ENCODE measurements at places on chromosomes 1 and 21.

DNA sequence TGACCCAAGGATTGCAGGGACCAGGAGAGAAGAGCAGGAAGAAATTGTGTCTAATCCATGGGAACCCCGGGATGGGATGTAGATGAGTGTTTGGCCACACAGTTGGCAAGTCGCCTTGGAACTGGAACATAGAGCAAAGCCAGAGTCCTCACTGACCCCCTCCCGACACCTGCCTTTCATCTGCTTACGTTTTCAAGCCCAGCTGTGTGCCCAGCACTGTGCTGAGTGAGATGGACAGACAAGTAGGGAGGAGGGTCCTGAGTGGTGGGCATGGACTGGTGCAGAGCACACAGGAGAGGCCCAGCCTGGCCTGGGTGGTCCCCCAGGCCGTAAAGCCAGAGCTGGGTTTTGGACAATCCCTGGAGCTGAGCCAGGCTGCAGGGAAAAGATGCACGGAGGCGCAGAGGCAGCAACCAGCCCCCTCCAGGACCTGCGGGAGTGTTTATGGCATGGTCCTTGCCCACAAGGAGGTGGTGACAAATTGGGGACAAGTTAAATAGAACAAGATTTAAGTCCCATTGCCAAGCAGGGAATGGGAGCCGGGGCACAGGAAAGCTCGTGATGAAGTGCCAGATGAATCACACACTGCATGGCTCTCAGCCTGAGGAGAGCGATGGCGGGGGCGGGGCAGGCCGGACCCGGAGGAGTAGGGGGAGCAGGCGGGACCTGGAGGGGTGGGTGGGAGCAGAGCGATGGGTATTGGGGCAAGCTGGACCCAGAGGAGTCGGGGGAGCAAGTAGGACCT lies 157.8 kb upstream of the VAMP3 start:
- no peak for DNase-seq

DNA sequence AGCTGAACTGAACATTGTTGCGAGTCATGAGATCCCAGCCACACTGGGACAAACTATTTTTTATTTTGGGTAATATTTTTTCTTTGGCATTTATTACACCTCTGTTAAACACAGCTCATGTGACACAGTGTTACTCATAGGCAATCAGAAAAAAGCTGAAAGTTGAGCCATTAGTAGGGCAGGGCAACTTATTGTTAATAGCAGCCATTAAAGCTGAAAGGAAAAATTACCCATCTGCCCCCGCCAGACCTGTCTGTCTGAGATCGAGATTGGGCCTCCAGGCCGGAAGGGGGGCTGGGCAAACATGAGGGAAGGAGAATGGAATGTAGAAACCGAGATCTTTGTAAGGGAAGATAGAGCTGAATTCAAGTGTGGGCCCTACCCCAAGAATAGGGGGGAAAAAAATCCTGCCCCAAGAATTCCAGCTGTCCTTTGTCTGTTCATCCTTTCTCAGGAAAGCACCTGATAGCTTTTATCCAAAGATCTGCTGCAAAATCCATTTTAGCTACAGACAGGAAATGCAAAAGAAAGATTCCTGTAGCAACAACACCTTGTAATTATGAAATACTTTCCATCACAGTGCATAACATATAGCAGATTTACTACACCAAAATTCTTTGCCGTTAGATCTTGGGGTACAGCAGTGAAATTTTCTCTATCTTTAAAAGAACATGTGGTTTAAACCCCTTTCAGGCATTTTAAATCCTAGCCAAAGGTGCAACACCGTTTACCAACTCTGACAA lies 212.8 kb downstream of the PBX1 start:
- peak; percentile 71 for DNase-seq

DNA sequence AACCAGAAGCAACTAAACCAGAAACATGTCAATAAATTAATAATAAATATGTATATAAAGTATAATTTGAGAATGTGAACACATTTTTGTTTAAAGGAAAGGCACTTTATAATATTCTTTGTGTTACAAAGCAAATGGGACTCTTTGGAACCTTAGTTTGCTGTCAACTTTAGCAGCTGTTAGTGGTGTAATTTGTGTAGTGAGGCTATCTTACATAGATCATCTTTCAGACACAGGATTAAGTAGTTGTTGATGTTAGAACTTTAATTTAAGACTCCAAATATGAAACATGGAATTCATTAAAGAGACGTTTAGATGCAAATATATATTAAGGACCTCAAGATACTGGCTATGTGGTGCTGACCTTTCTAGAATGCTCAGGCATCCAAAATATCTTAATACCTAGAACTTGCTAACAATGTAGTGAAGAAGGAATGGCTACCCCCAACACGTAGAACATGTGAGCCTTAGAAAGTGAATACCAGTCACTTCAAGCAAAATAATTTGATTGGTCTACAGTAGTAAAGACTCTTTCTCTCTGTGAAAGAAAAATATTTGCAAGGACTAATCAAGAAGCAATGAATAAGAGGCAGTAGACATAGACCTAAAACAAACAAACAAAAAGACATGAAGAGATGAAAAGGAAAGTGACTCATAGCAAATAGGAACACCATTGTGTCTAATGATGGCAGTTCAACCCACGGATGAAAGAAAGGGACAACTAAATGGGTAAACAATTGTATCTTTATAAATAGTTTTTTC lies 811.4 kb downstream of the USP25 start:
- DNase-seq: no peak

DNA sequence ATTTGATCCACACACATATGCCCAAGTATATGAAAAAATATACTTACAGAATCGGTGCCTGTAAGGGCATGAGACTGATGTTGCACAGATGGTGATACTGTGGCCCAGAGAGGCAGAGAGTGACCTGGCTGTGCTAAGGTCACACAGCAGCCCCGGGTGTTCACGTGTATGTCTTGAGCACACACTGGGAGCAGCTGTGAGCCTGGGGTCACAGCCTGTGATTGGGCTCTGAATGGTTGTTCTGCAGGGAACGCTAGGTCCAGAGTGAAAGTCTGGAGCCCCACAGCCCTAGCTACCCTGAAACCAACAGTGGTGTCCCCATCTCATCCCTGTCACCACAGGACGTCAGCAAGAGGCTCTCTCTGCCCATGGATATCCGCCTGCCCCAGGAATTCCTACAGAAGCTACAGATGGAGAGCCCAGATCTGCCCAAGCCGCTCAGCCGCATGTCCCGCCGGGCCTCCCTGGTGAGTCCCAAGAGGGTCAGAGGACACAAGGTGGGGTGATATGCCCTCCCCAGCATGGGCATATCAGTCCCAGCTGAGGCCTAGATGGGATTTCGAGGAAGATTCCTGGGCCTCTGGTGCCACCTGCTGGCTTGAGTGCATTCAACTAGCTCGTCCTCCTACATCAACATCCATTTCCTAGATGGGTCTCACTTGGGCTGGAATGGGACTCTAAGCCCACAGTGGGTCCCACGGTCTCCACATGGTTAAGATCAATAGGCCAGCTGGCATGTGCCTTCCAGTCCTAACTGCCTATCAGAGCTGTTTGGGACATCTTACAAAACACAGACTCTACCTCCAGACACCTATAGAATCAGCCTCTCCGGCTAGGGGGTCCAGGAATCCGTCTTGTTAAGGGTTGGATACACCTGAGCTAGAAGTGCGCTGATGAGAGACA lies 19.7 kb downstream of the CDK18 start:
- DNase-seq: peak; percentile 48

GRCh38 chr1:27821761-27822315 lies 8.7 kb upstream of the PPP1R8 start:
- no peak for DNase-seq

- DNase-seq: peak; percentile 70
Observed at GRCh38 chr1:48916130-48917069, 139.7 kb upstream of the BEND5 start.

DNA sequence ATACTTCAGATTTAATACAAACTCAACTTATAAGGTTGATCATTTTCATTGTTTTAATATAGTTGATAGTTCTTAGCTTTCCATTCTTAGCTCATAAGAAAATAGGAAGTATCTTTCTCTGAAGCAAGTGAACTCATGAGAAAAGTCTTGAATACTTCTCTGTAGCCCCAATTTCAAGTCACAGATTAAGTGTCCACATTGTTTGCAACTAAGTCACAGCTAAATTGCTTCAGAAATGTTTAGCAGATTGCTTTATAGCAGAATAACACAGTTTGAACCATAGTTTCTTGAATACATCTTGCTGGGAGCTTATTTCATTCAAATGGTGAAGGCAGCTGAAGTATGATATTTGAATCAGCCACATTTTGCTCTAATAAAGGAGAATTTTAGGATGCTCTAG lies 10.6 kb upstream of the PKN2 start:
- no peak for DNase-seq
